Stimulated activated CD4-positive, alpha-beta T cell treated with anti-CD3 and anti-CD28 coated beads, Interleukin-2, amount 100 ng/mL, for 4 hours (primary cell): ENCODE measurements at places on chromosomes 6 and 20.

DNA sequence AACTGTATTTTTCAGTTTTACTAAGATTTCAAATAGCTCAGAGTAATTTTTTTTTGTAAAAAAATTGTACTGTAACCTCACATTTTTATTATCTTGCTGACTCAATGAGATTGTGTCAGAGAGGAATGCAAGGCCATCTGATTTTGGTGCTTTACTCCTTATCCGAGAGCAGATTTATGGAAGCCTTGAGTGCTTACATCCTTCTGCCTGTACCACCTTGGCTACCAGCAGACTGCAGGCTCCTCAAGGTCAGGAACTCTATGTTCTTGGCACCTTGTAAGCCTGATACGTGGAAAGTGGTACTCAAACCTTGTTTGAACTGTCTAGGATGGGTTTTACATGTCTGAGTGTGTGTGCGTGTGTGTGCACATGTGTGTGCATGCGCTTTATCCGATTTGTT is 80.1 kb upstream of the MLIP start:
- no peak for DNase-seq

DNA sequence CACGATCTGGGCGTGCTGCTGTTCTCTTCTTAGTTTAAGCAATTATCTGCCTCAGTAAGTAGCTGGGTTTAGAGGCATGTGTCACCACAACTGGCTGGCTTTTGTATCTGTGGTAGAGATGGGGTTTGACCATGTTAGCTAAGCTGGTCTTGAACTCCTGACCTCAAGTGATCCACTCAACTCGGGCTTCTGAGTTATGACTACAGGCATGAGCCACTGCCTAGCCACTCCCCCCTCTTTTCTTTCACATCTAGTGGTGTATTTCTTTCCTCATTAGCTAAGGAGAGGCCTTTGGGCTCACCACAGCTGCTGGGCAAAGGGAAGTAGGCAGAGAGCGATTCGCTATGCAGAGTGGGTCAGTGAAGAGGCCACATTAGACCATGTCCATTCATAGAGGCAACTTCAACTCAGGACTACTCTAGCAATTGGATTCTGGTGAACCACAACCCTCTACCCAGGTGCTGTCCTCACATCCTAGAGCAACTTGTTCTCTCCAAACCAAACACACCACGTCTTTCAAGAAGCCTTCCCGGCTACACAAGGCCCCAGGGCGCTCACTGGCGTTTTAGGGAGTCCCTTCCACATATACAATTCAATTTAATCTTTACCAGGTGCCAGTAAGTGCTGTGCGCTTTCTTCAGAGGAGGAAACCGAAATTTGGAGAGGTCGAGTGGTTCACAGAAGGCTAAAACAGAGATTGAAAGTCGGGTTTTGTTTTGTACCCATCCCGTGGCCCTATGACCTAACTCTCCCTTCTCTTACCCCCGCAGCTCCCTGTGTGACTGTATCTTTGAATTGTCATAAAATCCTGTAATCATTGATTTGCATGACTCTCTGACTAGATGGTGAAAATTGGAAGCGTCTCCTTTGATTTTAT is 26.5 kb upstream of the GFOD1 start:
- DNase-seq = no peak

DNA sequence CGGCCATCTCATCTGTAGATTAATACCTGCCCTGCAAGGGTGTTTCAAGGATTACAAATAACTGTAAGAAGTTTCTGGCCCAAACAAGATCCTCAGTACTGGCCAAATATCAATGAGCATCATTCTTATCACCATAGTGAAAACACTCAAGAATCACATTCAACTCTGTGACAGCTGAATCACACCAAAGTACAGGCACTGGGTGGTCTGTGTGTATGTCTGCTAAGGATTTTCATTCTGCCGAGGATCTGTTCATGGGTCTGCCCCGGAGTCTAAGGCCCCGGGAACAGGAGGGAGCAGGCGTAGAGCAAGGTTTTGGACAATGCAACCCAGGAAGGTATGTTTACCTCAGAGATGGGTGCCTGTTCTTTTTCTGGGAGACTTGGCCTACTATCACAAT is 110.5 kb downstream of the TRERF1 start:
- DNase-seq = no peak

DNA sequence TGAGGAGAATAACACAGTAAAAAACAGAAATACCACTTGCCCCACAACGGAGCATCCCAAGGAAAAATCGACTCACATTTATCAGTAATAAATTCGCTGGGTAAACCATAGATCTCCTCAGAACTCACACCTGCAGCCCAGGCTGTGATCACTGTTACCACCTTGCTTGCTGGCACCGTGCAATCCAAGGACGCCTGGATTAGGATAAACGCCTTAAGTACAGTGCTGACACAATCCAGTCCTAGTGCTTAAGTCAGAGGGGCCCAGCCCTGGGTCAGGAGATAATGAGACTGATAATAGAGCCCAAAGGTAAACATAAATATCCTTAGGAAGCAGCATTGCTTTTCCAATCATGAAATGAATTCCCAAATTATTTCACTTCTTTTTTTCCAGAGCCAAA is 62.5 kb downstream of the EPB41L2 start:
- no peak for DNase-seq

- DNase-seq = no peak
Observed at GRCh38 chr6:25423358-25423757, 144.2 kb downstream of the CARMIL1 start.

- DNase-seq = no peak
Observed at GRCh38 chr6:170128346-170128745, 162.5 kb downstream of the DLL1 start.

DNA sequence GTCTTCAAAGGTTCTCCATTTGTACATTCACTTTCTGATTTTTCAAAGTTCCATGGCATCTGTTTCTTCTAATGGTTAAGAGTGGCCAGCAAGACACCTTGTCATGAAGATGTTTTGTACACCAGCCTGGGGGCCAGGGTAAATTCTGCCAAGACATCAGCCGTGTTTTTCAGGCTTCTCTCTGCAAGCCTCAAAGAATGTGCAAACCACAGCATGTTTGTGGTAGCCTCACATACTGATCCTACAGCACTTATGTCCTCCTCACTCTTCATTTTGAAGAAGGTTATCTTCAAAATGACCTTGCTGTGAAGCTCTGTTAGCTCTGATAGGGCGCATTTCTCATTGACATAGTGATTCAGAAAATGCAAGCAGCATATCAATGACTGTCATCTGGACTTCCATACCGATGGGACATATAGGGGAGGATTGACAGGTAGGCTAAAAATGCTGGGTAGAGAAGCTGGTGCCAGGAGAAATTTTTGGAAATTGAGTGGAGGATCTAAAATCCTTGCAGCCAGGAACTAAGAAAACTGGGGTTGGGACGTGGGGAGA is 59.3 kb upstream of the SPTLC3 start:
- no peak for DNase-seq

- no peak for DNase-seq
Observed at GRCh38 chr20:7285918-7286556, 518.6 kb downstream of the BMP2 start.

- no peak for DNase-seq
Observed at GRCh38 chr6:12577124-12577850, 139.3 kb upstream of the PHACTR1 start.

- DNase-seq = no peak
Observed at GRCh38 chr6:81694207-81694606, 58.3 kb downstream of the TENT5A start.

DNA sequence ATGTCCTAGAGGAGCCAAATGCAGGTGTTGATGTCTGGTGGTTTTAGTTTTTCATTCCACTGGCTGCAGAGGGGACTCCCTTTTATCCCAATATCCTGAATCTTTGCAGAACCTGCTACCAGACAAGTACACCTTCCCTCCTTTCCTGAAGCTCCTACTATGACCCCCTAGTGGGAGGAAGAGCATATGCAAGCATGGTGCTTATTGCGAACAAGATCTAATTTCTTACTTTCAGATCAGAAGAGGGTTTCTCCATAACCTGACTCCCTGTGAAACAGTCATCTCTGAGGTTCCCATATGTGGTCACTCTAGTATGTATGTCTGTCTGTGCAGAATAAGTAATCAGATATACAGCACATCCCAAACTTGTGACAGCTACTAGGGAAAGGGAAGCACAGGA is 277.2 kb downstream of the ARHGAP18 start:
- no peak for DNase-seq

DNA sequence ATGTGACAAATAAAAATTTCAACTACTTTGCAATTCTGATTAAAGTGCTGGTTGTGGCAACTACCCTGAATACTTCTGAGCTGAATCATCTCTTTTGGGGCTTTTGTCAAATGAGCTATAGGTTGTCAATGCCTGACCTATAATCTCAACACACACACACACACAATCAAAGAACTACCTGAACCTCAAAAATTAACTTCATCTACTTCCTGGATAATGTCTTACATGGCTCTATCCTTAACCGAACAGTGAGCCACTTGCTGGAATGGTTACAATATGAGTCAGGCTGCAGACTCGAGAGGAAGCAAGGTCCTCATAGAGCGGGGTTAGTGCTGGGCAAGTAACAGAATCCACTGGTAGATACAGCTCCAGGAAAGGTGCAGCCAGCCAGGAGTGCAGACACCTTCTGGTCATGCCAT is 70.6 kb upstream of the DST start:
- DNase-seq = no peak

GRCh38 chr6:166842607-166843006 is 113.7 kb downstream of the RNASET2 start:
- DNase-seq = no peak

GRCh38 chr6:35931120-35931561 is 10.2 kb upstream of the SRPK1 start:
- DNase-seq = no peak

- no peak for DNase-seq
Observed at GRCh38 chr6:84669945-84670344, 94.5 kb downstream of the TBX18 start.

- DNase-seq = no peak
Observed at GRCh38 chr6:130587778-130588520, 222.1 kb downstream of the TMEM200A start.

GRCh38 chr6:43771210-43771857 is 1.3 kb downstream of the VEGFA start:
- DNase-seq = peak; percentile 76

DNA sequence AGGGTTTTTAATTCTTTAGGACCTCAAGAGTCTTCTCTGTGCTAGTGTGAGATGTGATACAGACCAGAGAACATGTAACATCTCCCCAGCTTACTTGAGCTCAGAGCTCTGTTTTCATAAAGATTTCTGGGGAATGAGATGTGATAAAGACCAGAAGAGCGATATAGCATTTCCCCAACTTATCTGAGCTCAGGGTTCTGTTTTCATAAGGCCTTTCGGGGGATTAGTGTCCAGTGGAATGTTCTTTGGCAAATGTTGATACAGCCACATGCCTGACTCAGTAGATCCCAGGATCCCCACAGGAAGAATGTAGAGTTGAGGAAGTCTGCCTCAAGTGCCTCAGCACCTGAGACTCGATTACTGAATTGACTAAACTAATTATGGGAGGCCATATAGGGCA is 18.7 kb upstream of the TOP1 start:
- no peak for DNase-seq

- no peak for DNase-seq
Observed at GRCh38 chr20:56373942-56374341, 15.2 kb downstream of the FAM210B start.

GRCh38 chr20:4491643-4492042 is 230.1 kb upstream of the PRND start:
- DNase-seq = no peak

- DNase-seq = no peak
Observed at GRCh38 chr20:14643146-14643545, 305.7 kb upstream of the FLRT3 start.

DNA sequence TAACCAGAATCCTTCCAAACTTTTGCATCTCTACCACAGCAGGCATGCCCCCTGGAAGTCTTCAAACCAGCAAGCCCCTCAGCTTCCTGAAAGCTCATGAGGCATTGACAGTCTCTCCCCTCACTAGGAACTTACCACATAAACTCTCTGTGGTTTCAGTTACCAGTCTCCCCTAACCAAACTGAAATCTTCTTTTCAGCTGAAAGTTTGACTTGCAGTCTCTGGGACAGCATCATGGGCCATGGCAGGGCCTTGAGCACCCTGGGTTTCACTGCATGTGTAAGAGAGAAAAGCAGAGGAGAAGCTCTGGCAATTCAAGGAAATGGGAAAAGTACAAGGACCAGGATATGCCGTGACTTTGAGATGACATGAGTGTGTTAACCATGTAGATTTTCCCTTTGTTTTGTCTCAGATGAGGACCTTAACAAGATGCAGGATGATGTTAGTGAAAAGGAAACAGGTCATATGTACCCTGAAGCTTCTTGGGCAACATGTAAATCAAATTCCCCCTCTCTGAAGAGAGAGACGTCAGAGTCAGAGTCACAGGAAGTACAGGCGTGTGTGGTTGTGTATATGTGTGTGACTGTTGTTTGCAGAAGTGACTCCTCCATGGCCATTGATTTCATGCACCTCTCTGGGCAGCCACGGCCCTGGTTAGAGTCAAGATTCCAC is 106.3 kb downstream of the TNFRSF21 start:
- DNase-seq = no peak

GRCh38 chr6:131976545-131977061 is 25.4 kb upstream of the CCN2 start:
- no peak for DNase-seq

GRCh38 chr20:2178318-2179232 is 76.9 kb downstream of the STK35 start:
- DNase-seq = no peak

DNA sequence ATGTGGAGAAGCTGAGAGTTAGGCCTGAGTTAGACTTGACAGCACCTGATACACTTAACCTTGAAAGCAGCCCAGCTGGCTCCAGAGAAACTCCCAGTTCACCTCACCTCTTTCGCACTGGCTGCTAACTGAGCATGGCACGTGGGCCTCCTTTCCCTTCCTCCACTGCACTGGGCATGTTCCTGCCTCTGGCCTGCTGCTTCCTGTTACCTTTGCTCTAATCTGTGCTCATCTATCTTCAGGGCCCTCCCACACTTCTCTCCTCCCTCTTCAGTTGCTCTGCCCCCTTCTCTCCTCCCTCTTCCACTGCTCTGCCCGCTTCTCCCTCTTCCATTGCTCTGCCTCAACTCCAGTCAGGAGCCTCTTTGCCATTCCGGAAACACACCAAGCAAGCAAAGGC is 13.7 kb upstream of the UBE2V1 start:
- no peak for DNase-seq

- no peak for DNase-seq
Observed at GRCh38 chr6:159301810-159302593, 132.8 kb downstream of the FNDC1 start.

DNA sequence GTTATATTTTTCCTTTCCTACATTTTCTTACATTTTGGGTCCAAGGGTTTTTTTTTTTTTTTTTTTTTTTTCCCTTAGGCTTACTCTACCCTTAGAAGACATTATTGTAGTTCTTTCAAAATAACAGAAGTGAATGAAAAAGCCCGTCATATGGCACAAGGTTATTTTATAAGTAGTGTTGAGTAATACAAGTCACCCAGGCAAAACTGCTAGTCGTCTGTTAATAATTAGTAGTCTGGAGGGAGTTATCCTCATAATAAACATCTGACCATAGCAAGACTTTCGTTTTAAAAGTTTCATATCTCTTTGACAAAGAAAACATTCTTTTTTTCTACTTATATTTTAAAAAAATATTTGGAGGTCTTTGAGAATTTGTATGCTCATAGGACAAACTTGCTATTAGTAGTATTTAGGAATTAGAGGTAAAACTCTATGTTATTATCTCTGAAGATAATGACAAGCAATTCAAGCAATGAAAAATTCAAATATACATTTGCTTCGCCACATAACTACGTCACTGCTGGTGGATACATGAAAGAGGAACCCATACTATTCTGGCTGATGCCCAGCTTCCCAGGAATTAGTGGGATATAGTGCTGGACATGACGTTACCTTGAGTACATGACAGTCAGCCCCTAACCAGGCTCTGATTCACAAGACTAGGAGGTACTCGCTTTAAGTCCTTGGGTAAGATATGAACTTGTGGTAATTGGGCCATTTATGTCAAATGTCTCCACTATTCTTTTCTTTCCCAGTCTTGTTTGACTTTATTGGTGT is 532.8 kb downstream of the GRIK2 start:
- DNase-seq = no peak
